Stimulated activated CD4-positive, alpha-beta T cell treated with anti-CD3 and anti-CD28 coated beads, Interleukin-1b, Interleukin-23, amount 100 ng/mL, for 24 hours (primary cell): ENCODE measurements at places on chromosomes 3 and 15.

DNA sequence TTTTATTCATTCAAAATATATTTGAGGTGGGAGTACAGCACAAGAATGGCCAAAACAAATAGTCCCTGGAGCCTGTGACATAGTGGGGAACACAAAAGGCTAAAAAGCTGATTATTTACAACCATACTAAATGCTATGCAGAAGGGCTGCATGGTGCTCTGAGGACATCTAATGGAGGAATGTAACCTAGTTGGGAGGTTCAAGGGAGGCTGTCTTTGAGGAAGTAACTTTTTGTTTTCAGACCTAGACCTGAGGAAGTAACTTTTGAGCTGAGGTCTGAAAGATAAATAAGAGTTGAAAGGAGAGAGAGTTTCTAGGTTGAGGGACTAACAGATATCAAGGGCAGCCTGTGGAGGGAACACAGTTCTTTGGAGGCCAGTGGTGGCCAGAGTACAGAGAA, 34.8 kb upstream of the RASA2 start:
- DNase-seq: no peak

- no peak for DNase-seq
These were observed 36.7 kb upstream of the ARHGEF3 start for GRCh38 chr3:56838448-56838847.

DNA sequence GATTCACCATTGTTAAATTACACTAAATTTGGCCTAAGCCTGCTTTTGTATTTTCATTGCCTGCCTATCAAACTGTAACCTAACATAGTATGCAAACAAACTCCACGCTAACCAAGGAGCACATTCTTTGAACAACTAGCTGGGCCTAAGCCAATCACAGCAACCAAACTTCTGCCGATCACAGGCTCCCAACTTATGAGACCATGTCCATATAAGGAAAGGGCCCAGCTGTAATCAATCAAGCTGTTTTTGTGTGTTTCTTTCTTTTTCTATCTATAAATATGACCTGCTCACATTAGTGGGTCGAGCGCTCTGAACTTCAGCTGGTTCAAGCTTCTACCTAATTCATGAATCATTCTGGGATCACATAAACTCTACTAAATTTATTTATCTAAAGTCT, 473.6 kb downstream of the SI start:
- DNase-seq: no peak

DNA sequence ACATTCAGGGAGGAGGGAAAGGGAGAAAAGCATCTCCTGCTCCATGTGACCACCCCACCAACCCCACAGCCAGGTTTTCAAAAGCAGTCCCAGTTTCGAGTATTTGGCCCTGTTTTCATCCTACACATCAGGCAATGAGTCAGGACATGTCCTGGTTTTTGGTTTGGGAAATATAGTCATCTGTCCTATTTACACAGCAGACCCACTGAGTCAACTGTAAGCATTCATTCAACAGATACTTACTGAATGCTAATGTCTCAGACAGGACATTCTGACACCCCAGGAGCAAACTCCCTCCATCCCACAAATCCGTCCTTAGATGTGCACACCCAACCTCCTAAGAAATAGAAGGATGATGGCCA, 32.9 kb downstream of the IGDCC3 start:
- no peak for DNase-seq

- no peak for DNase-seq
These were observed 1189.5 kb downstream of the ZPLD1 start for GRCh38 chr3:103624271-103624670.

GRCh38 chr15:88725305-88726210, 77.7 kb upstream of the ACAN start:
- DNase-seq: no peak

- DNase-seq: no peak
These were observed 489 bp downstream of the HDGFL3 start for GRCh38 chr15:83207009-83207659.

- DNase-seq: no peak
These were observed 8.8 kb downstream of the GNL3 start for GRCh38 chr3:52694528-52695189.

DNA sequence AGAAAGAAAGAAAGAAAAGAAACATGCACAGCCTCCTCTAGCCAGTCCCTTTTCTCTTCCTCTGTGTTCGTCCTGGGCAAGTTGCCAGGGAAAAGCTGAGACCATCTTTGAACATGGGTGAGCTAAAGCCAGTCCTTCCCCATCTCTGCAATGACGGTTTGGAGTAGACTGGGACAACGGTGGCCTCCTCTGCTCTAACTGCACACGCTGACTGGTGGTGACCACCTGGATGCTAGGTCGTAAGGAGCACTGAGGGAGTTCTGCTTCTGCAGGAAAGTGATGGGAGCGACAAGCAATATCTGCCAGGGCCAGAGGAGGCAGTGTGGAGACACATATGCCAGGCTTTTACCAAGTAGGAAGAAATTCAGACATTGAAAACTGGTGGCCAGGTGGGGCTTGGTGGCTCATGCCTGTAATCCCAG, 111.7 kb downstream of the NUP210 start:
- no peak for DNase-seq

DNA sequence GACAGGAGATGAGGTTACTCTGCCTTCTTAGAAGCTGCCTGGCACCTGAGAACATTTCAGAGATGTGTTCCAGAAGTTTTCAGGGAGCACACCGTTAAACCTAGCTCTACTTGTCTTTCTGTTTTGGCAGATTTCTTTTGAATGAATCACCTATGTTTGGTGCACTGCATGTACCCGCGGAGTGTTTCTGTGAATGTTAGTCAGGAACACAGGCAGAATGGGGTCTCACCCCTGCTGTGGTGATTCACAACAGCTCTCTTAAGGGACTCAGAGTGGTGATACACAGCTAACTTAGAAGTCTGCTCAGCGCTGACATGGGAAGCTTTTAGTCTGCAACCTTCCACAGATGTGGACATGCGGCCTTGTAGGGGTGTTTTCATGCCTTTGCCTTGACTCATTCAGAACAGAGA, 24.0 kb downstream of the TSEN2 start:
- DNase-seq: no peak

DNA sequence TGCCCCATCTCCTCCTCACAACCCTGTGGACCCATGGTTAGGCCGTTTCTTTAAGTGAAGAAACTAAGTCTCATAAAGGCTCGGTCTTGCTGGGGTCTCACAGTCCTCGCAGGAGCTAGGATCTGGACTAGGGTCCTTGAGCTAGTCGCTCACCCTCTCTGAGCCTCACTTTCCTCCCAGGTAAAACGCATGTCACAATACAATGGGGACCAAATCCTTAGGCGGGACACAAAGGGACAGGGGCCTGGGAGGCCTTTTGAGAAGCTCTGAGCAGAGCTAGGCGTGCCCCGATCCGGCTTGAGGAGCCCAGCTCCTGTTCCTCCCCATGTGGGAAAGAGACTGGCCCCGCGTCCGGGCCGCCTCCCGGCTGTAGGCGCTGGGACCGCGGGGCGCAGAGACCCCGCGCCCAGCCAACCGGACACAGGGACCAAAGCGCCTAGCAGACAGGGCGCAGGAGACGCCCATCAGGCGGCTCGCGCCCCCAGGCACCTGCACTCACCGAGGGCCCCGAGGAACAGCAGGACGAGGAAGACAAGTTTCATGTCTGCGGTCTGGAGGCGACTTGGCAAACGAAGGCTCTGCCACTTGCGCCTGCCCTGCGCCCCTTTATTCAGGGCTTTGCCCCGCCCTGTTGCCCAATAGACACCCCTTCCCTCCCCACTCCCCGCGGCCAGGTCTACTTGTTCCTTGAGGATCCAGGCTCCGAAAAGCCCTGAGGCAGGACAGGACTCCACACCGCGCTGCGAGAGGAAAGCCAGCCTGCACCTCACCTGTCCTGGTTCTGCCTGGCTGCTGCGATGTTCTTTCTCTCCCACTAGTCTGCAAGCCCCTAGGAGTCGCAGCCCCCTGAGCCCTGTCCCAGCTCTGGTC, at the start of gene LTF:
Gene LTF, minus strand, starts transcription at position 580 of the 870 bp plus-strand sequence. Its CDS starts 38 bp downstream, at position 542.
- no peak for DNase-seq

GRCh38 chr15:25171856-25172687, 217.3 kb downstream of the SNRPN start:
- no peak for DNase-seq

- DNase-seq: no peak
These were observed 69.9 kb downstream of the TBC1D5 start for GRCh38 chr3:17672506-17672905.

DNA sequence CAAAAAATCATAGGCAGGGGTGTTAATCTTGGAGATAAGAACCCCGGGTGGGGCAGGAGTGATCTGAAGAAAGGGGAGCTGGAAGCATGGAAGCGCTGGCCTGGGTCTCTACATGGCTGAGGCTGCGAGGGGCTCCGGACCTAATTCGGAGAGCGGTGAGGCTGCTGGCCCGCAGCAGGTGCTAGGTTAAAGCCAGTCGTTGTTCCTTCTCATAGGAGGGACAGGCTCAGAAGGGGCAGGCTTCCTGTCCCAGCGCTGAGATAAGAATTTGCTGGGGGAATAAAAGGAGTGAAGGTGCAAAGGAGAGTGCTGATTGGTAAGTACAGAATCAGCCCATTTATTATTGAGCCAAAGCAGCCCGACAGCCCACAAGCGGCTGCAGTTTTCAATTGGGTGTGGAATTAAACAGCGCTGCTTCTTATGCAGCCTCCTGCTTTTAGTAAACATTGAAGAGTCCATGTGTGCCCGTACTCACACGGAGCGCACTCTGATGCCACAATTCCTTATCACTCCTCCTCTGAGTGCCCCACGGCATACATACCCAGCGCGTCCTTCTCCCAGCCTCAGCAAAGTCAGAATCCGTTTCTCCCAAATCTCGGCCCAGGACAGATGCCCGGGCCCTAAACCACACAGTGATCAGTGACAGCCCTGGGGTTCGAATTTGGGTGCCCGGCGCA, 17.1 kb downstream of the CHST13 start:
- no peak for DNase-seq

DNA sequence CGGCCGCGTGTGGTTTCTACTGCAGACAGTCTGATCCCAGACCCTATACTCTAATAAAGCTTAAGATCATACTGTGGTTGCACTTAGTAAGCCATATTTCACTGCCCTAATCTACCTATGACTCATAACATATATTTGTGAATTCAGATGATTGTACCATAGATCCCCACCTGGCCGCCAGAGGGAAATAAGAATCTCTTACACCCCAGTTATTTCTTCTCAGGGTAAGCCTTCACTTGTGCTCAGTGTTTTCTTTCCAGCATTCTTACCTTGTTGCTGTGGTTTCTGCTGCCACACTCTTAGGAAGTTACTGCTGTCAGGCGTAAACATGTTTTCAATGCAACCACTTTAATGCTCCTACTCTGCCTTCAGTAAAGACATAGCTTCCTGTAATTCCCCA, 105.9 kb downstream of the B3GALNT1 start:
- no peak for DNase-seq

- DNase-seq: no peak
These were observed 34.9 kb upstream of the CMC1 start for GRCh38 chr3:28206479-28206878.

- DNase-seq: no peak
These were observed 40.8 kb downstream of the NDUFB4 start for GRCh38 chr3:120636795-120637401.

GRCh38 chr3:143185401-143185800, 65.8 kb downstream of the CHST2 start:
- no peak for DNase-seq

GRCh38 chr3:161793194-161793930, 296.8 kb downstream of the OTOL1 start:
- no peak for DNase-seq

DNA sequence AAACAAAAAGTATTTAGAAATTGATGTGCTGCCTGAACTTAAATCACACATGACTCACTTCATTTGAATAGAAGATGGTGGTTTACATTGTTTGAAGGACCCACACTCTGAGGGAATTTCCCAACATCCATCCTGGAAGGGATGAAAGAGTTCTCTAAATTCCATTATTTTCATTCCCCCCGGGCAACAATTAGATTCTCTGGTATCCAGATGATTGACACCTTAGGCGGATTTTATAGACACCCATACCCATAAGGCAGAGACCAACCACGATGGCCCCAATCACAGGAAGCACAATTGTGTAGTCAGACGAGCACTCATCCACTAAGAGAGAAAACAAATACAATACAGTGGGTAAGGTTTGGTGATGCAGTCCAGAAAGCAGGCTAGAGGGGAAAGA, 24.6 kb upstream of the MCCC1 start:
- DNase-seq: no peak

DNA sequence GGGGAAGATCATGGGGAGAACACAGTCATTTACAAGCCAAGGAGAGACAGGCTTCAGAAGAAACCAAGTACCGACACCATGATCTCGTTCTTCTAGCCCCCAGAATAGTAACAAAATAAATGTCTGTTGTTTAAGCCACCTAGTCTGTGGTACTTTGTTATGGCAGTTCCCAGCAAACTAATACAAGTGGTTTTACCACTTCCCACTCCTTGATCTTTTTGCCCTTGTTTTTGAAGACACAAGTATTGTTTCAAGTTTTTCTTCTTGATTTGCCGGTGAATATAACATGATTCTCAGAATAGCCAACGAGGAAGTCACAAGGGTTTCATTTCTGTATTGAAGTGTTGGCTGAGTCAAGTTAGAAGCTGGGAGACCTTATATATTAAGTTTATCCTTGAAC, 220.3 kb downstream of the SOX2 start:
- no peak for DNase-seq

- DNase-seq: no peak
These were observed 1.2 kb downstream of the CISH start for GRCh38 chr3:50610181-50610971.

DNA sequence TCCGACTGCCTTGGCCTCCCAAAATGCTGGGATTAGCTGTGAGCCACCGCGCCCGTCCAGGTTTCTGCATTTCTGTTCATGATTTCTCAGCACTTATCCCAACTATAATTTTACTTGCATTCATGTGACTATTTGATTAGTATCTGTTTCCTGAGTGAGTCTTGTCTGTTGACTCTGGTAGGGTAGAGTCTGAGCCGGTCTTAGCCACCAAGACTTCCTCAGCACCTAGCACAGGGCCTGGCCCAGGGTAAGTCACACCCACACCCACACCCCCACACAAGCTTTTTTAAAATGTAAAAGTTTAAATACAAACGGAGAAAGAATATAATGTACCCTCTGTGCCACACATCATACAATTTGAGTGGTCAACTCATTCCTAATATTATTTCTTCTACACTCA, 3.1 kb upstream of the SPATA12 start:
- DNase-seq: no peak

DNA sequence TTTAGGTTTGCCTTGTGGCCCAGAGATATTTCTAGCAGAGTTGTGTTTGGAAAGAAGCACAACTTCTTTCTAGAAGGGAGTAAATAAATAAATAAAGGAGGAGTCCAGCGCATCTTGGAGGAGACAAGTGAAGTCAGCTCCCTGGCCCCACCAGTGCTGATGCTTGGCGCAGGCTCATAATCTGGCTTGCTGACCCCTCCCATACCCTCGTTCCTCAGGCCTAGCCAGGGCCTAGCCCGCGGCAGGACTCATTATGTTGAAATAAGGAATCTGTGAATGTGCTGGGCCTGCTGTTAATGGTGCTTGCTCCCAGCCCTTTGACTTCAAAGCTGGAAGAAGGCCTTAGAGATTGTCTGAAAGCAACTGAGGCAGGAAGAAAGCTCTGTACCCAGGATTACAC, 3.1 kb downstream of the ZNF710 start:
- DNase-seq: no peak

GRCh38 chr15:80992441-80992840, 2.8 kb upstream of the MESD start:
- no peak for DNase-seq

- DNase-seq: no peak
These were observed 39.0 kb downstream of the INTS14 start for GRCh38 chr15:65571971-65572370.

GRCh38 chr15:34470091-34470490, 32.5 kb upstream of the GOLGA8A start:
- DNase-seq: no peak
